ENCODE measurements at places on chromosomes 3 and 15. TPM values are rescaled to one million over a fixed set of nuclear protein-coding genes. Genes with fewer than 3 reads are reported as not detected.

GRCh38 chr3:134625885-134626741, 24.7 kb downstream of the KY start:
- no peak overlapping the region for H3K27ac ChIP-seq
- DNase-seq: no peak
- H3K4me3 ChIP-seq: no peak overlapping the region

DNA sequence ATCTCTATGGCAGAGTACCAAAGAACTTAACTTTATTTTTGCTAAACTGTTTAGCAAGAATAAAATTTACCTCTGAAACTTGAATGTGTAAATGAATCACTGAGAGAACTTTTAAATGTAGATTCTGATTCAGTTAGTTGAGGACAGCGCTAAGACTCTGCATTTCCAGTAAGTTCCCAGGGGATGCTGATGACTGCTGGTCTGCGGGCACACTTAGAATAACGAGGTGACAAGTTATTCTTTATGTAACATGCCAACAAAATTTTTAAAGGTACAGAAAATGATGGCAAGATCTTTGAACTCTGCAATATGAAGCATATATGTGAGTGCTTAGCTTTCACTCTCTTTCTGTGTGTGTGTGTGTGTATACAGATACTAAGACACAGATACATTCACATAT, 56.4 kb downstream of the TGFBR2 start:
- peaks cover 96% of the 10 kb centered on the region for H3K4me1 ChIP-seq
- H3K36me3 ChIP-seq: no peaks in the 10 kb centered on the region
- H3K27me3 ChIP-seq: no peaks in the 10 kb centered on the region

DNA sequence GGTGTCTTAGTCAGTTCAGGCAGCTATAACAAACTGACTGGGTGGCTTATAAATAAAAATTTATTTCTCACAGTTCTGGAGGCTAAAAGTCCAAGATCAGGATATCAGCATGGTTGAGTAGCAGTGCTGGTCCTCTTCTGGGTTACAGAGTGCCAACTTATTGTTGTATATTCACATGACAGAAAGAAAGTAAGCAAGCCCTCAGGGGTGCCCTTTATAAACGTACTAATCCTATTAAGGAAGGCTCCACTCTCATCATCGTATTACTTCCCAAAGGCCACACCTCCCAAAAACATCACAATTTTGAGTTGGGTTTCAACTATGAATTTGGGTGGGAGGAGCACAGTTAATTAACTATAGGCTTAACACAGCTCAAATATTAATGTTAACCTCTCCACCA, 653.0 kb downstream of the DIPK2A start:
- no peaks in the 10 kb centered on the region for H3K36me3 ChIP-seq
- no peaks in the 10 kb centered on the region for H3K27me3 ChIP-seq
- no peaks in the 10 kb centered on the region for H3K4me1 ChIP-seq
- H3K4me3 ChIP-seq: no peak overlapping the region

The OIP5 gene
- total RNA-seq: not detected

DNA sequence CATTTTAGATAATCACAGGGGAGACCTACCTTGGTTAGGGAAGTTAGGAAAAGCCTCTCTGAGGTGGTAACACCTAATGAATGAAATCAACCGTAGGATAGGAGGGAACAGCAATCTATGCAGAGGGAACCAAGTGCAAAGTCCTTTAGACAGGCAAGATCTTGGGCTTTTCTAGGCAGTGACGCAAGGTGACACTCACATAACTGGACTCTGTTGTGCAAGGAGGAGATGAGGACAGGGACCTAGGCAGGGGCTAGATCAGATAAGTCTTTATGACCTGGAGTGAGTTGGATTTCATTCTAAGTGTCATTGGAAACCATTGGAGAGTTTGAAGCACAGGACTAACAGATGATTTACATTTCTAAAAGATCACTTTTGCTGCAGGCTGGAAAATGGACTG, 4.6 kb upstream of the LMOD3 start:
- DNase-seq: no peak
- H3K4me1 ChIP-seq: peaks cover 12% of the 10 kb centered on the region
- no peak overlapping the region for H3K27ac ChIP-seq
- no peaks in the 10 kb centered on the region for H3K36me3 ChIP-seq
- no peak overlapping the region for H3K4me3 ChIP-seq
- no peaks in the 10 kb centered on the region for H3K27me3 ChIP-seq

- peaks cover 39% of the 10 kb centered on the region for H3K4me1 ChIP-seq
- no peak for DNase-seq
- H3K4me3 ChIP-seq: no peak overlapping the region
- H3K27ac ChIP-seq: no peak overlapping the region
- H3K36me3 ChIP-seq: no peaks in the 10 kb centered on the region
Observed at GRCh38 chr3:194468086-194468485, 18.7 kb downstream of the ATP13A3 start.
